ENCODE measurements at places on chromosomes 1 and 21.

DNA sequence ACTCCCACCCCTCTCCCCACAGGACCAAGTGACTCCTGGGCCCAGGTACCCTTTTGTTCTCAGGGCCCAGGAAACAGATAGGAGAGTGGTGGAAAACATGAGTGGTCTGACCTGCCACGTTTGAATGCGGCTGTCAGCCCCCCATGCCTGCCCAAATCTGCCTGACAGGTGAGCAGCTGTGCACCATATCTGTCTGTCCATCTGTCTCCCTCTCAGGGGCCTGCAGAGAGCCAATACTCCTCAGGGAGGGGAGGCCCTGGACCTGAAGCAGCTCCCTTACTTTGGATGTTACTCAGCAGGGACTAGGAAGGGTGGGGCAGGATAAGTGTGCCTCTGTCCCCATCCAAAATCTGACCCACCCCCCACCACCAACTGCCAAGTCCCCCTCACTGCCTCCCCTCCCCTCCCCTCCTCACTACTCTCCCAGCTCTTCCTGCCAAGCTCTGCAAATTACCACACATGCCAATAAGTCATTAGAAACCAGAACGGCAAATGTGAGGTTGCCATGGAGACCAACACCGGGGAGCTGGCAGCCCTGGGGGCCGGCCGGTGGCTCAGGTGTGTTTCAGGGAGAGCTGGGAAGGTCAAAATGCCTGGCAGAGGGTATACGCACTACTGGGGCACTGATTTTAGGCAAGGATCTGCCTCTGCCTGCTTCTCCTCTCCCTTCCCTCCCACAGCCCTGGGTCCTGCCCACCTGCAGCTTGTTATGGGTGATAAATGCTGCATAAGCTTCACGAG lies 11.5 kb downstream of the LRRN2 start:
- no peak for DNase-seq

DNA sequence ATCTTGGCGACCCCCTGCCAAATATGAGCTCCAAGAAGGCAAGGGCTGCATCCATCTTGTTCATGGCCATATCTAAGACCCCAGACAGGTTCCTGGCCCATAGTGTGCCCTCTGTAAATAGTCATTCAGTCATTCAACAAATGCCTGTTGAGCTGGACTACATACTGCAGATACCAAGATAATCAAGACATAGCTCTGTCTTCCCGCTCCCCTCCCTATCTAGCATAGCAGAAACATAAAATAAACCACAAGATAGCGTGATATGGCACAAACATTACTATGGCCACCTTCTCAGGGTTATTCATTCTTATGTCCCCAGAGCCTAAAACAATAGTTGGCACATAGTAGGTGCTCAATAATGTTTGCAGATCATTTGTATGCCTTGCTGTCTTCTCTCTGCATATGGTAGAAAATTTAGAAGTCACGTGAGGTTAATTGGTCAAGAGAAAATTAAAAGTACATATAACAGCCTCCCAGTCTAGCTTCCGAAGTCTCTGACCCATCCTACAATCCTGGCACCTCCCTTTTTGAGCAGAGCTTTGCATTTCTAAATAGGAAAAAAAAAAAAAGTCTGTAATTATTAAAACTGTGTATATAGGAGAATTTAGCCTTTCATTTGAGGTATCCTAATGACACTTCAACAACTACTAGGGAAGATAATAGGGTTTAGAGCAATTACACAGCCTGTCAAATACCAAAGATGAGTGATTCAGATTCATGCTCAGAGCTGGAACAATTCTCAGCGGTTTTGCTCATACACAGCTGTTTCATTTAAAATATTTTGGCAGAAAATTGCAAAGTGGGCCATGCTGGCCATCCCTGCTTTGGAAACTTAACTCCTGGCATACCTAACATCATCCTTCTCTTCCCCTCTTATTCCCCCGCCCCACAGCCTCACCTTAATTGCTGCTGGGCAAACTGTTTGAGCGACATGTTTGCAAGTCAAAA lies 219.0 kb downstream of the KAZN start:
- no peak for DNase-seq

GRCh38 chr1:115755456-115756370 lies 12.8 kb downstream of the CASQ2 start:
- no peak for DNase-seq

- no peak for DNase-seq
Observed at GRCh38 chr1:110542725-110543124, 23.8 kb upstream of the KCNA10 start.

GRCh38 chr1:41578712-41579335 lies 94.3 kb upstream of the EDN2 start:
- DNase-seq, result no peak

DNA sequence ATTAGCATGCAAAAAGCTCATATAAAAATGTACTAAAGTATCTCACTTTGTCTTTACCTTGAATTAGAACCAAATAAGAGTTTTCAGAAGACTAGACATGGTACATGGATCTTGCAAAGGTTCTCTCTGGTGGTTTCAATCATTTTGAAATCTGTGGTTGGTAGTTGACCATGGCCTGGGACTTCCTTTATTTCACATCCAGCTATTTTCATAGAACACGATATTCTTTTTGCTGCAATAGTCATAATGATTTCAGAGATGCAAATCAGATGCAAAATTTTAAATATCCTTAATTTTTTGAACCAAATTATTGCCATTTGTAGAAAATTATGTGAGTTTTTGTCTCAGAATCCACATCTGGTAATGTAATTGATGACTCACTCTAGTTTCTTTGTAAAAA lies 375.1 kb upstream of the ZP4 start:
- DNase-seq, result no peak

- no peak for DNase-seq
Observed at GRCh38 chr1:113320272-113320671, 70.0 kb upstream of the MAGI3 start.

GRCh38 chr1:23466423-23466989 lies 17.5 kb downstream of the ASAP3 start:
- no peak for DNase-seq

DNA sequence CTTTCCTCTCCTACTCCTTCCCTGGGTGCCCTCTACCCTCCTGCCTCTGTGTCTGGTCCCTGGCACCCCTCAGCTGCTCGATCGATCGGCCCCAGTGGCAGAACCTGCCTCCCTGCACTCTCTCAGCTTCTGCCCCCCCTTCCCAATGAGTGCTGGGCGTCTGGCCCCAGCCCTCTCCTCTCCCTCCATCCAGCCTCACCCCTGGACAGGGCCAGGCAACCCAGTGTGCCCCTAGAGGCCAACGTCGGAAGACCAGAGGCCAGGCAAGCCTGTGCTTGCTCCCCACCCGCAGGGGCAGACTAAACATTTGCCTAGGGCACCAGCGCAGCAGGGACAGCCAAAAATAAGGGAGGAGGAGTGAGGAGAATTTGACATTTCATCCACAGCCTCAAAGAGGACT lies 43.5 kb downstream of the LGR6 start:
- peak; percentile 84 for DNase-seq

GRCh38 chr1:159211331-159212136 lies 6.9 kb downstream of the ACKR1 start:
- peak; percentile 70 for DNase-seq

- no peak for DNase-seq
Observed at GRCh38 chr1:172321451-172321850, 99.0 kb upstream of the C1orf105 start.

DNA sequence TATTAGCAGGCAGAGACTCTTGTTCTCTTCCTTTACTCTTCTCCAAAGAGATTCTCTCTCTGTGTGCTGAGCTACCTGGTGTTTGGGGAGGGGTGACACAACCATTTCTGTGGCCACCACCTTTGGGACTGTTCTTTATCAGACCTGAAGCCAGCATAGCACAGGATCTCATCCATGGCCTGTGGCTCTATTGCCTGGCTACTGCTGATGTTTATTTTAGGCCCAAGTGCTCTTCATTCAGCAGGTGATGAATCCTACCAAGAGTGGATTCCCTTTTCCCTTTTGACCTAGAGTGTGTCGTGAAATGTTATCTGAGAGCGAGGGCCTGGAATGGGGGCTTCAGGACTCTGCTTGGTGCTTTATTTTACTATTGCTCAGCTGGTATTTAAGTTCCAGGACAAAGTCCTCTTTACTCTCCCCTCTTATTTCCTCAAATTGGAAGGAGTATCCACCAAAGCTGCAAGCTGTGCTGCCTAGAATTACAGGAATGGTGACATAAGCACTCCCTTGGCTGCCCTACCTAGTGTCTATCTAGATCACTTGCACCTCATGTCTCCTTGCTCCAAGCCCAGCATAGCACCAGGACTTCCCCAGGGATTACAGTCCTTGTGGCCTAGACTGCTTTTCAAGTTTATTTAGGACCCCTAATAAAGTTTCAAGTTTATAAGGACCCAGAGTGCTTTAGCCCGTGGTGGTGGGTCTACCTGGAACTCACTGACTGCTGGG lies 94.7 kb upstream of the GPR52 start:
- DNase-seq, result no peak

DNA sequence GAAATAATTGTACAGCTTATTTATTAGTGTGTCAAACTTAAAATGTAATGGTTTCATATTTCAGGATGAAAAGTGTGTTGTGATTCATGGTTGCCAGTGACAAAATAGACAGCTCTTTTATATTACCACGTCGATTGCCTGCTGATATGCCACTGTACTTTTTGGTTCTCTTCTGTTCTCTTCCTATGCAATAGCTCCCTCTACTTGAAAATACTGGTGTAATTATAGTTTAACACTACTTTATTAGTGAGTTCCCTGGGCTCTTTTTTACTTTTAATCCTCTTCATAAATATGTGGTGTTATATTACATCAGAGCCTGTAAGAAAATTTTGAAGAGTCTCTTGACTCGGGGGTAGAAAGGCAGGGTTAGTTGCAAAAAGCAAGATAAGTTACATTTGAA lies 111.3 kb downstream of the PATJ start:
- no peak for DNase-seq

DNA sequence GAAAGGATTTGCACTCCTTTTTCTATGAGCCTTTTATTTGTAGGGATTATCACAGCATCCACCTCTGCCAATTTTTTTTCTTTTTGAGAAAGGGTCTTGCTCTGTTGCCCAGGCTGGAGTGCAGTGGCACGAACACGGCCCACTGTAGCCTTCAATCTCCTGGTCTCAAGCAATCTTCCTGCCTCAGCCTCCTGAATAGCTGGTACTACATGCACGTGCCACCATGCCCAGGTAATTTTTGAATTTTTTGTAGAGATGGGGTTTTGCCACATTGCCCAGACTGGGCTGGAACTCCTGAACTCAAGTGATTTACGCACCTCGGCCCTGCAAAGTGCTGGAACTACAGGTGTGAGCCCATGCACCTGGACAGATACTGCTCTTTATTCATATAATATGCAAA lies 2.1 kb downstream of the SAMSN1 start:
- no peak for DNase-seq

GRCh38 chr1:27992276-27992675 lies 32.5 kb downstream of the XKR8 start:
- DNase-seq, result no peak

- no peak for DNase-seq
Observed at GRCh38 chr1:2594001-2594640, 7.5 kb downstream of the PRXL2B start.

DNA sequence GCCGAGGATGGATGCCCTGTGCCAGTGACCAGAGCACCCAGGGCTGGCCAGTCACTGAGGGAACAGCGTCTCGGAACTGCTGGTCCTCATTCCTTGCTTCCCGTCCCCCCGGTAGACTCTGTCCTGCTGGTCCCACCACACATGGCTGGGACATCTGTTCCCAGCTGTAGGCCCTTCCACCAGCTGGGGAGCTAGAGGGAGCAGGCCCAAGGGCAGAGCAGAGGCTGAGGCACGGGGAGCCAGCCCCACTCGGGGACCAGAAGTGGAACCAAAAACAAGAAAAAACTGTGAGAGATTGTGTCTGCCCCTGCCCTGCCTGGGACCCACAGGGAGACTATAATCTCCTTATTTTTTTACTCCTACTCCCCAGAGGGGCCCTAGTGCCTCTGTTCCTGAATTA lies 23.8 kb downstream of the ATP8B2 start:
- no peak for DNase-seq

- DNase-seq, result no peak
Observed at GRCh38 chr1:244761279-244761678, 74.2 kb upstream of the COX20 start.

DNA sequence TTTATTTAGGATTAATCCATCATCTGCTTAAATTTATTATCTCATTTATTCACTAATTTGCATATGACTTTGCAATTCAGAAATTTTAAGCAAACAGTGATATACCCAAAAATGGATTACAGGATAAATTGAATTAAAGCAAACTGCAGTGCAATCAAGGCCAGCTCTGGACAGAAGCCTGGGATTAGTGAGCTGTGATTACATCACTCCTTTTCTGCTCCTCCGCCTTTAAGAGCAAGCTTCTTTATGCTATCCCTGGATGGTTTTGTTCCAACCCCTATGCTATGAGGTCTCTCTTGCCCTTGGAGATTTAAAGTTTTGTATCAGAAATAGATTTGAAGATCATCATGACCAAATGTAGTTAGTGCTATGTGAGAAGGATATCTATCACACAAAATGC lies 32.6 kb downstream of the GPR52 start:
- DNase-seq, result no peak

DNA sequence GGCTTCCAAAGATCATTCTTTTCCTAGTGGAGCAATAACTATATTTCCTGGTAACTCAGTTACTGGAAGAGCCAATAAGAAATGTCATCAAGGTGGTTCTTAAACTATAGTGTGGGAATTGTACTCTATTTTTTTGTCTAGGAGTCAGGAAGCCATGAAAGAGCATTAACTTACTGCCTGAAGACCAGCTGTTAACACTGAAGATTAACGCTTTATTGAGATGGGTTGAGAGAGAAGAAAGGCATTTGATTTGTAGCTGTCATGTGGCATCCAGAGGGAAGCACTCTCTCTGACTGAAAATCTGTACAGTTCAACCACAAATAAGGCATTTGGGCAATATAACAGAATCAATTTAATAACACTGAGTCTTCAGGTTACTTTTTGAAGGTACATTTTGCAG lies 76.0 kb downstream of the DNM3 start:
- DNase-seq, result no peak
